Right cardiac atrium (tissue), 5 donors: ENCODE measurements at places on chromosomes 2 and 18. TPM values are rescaled to one million over a fixed set of nuclear protein-coding genes. Genes with fewer than 3 reads are reported as not detected.

FBXO36 gene
- polyA plus RNA-seq = 0.77 TPM

DNA sequence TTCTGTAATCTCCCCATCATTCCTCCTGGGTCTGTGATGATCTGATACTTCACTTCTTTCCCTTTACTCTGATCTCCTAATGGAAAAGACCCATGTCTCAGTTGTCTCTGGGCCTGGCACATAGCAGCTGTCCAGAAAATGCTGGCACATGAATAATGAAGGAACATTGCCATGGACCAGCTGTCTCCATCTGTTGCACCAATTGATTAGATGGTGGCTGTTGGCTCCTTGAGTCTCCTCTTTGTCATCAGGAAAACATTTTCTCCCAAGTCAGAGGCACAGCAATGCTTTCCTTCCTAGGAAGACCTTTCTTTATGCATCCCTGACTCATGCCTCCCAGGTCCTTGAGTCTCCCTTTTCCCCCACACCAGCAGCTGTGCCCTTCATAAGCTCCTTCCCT, 286.2 kb upstream of the CXCR4 start:
- no peak for DNase-seq

GRCh38 chr18:77115192-77115953, 17.2 kb downstream of the MBP start:
- DNase-seq = no peak

GRCh38 chr2:108574332-108574731, 40.1 kb downstream of the LIMS1 start:
- DNase-seq = no peak
